ENCODE measurements at places on chromosomes 1 and 21.
A peak's percentile ranks its signal among the peaks of the same experiment; 100 is the strongest.

- DNase-seq = no peak
These were observed 17.5 kb upstream of the IGFN1 start for GRCh38 chr1:201172999-201173610.

- DNase-seq = no peak
These were observed 307.0 kb downstream of the ST6GALNAC3 start for GRCh38 chr1:76381450-76382097.

- peak; percentile 67 for DNase-seq
These were observed 8.1 kb upstream of the TSPAN1 start for GRCh38 chr1:46166521-46167462.

- DNase-seq = no peak
These were observed 33.2 kb upstream of the FAM163A start for GRCh38 chr1:179709841-179710329.

GRCh38 chr1:196558411-196558810 lies 49.8 kb downstream of the KCNT2 start:
- no peak for DNase-seq

DNA sequence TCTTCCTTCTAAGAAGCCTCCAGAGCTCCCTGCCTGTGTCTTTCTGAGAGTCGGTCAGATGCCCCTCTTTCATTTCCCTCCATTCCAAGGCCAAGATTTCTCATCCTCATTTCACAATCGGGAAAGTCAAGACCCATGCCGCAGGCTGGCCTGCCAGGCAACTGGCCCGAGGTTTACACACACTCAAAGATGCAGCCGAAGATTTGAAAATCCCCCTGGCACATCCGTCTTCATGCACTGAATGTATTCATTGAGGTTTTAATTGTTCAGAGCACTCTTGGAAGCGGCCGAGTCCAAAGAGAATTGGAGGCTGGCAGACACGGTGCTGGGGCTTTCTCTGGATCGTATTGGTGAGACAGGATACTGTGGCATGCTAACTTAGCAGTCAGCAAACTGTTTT lies 29.1 kb upstream of the SRP9 start:
- DNase-seq = no peak

DNA sequence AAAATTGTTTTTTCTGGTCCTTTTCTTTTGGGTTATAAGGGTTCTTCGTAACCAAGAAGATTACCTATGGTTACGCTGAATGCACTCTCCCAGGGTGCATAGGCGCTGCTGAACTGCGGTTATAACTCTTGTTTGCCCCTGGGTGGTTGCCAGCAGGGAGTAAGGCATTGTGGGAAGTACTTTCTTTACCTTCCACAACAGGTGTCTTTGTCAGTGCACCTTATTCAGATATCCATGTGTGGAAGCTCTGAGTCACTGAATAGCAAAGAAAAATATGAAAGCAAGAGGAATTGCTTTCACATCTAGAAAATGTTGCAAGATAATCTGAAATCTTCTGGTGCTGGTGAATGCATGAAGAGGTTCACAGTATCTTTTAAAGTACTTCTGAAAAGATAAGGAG lies 124.4 kb upstream of the CACYBP start:
- DNase-seq = no peak

DNA sequence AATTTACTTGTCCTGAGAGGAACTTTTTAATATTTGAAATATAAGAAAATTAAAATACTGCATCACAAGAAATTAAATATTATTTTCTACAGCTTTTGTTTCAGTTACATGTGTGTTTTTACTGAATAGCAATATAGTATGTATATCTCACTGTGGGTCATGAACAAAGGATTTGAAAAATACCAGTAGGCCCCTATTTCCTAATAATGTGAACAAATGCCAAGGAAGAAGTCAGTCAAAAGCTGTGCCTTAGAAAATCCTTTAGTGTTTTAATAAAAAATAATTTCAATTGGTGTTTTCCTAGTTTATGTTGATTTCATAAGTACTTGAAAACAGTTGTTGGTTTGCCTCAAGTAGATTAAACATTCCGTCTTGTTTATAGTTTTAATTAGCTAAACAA lies 46.7 kb downstream of the SMYD3 start:
- DNase-seq = no peak

- DNase-seq = no peak
These were observed 54.7 kb downstream of the FNBP1L start for GRCh38 chr1:93502571-93502970.

DNA sequence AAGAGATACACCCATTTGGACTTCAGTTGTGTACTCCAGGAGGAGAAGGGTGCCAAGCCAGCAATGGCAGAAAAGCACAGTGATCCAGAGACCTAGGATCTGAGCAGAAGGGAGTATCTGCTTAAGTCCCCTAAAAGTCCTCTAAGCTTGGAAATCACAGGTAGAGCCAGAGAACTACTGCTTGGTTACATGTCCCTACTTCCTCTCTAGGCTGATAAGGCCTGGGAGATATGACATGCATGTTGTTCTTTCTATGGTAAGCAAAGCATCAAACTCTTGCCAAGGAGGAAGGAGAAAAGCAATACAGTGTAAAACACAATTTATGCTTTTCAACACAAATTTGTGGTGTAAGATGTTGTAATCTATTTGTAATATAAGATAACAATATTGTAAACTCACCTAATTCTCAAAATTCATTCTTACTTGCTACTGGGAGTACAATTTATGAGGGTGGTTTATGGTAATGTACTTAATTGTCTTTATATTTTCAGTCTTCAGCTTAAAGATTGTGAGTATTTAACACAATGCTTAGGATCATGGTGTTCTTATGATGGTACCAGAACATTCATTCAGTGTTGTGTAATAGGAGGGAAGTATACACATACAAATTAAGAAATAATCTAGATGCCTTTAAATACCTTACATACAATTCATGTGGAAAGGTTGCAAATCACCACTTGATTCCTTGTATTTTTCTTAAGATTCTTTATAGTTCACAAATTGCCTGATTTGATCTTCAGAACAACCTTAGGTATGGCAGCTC lies 49.1 kb upstream of the GNG12 start:
- DNase-seq = no peak

DNA sequence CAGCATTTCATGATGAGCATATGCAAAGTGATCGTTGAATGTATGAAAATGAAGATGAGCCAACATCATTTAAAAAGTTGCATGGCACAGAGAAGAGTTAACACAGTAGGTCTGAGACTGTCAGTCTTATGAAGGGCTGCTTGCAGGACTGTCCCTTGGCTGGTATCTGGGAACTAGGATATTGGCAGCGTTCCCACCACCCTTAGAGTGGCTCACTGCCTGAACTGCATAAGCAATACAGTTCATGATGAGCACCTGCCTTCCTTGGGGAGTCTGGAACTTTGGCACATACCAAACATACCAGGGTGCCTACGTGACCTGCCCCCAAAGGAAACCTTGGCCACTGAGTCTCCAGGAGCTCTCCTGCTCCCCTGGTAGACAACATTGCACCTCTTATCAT lies 161.8 kb downstream of the DSCAM start:
- DNase-seq = no peak

- peak; percentile 91 for DNase-seq
These were observed at the start of gene PINK1 for GRCh38 chr1:20633190-20634064. TSS of gene PINK1 (plus strand) at chr1:20633458. CDS start at chr1:20633549, 91 bp downstream.

- no peak for DNase-seq
These were observed 271.3 kb downstream of the NPHP4 start for GRCh38 chr1:5720936-5721335.

DNA sequence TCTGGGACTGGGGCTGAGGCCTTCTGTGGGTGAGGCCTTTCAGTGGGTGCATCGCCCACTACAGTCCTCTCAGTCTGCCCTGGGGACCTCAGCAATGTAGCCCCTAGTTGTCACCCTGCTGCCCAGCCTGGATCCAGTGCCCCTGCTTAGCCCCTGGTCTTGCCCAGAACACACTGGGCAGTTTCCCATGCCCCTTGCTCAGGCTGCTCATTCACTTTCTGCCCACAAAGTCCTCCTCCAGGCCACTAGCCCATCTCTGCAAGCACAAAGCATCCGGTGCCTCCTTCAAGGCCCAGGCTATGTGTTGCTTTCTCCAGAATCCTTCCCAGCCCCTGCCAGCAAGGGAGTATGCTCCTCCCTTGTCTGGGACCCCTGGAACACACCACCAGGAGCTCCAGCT lies 5.4 kb upstream of the ADORA1 start:
- DNase-seq = no peak

DNA sequence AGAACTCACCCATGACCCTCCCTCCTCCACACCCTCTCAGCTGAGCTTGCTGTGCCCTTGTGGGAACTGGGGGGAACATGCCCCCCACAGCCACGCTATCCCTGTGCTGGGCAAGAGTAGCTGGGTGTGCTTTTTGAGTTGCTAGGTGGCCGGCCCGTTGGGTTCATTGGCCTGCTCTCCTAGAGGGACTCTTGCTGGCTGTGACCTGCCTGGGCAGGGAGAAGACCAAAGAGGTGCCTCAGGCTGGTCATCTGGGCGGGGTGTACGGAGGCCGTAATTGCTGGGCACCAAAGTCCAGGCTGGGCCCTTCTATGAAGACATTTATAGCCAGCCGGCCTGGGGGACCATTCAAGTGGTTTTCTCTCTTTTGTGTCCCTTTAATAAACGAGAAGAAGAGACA lies 138.3 kb upstream of the ZBTB40 start:
- DNase-seq = no peak

GRCh38 chr1:165114022-165114888 lies 242.3 kb downstream of the LMX1A start:
- peak; percentile 20 for DNase-seq

DNA sequence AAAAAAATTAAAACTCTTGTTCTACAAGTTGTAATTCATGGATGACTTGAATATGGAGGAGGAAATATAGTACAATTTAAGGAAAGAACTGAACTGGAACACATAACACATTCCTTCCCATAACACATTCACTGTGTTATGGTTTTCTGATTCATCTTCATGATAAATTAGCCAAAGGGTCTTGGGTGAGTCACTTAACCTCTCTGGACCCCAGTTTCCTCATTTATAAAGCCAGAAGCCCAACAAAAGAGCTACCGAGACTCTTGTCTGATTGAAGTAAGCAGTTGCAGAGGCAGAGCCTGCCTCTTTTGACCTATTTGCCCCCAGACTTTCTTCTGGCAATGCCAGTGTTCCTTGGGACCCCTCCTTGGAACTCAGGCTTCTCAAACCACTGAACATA lies 161.9 kb upstream of the KCTD3 start:
- DNase-seq = no peak

DNA sequence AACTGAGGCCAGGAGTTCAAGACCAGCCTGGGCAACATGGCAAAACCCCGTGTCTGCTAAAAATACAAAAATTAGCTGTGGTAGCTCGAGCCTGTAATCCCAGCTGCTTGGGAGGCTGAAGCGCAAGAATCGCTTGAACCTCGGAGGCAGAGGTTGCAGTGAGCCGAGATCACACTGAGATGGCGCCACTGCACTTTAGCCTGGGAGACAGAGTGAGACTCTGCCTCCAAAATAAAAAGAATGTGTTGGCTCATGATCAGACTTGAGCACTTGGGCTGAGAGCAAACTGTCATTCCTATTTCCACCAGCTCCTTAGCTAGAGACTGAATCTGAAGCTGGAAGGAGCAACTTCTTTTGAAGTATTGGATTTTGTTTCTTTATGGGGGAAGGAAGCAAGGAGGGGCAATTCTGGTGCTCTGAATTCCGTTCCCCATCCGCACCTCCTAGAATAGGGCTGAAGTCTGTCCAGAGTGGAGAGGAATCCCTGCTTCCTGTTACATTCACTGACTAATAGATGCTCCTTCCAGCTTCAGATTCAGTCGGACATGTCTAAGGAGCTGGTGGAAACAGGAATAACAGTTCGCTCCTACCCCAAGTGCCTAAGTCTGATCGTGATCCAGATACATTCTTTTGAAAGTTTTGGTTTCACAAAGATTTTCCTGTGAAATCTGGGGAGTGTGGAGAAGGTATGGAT lies 3.8 kb downstream of the ZNF672 start:
- DNase-seq = no peak

DNA sequence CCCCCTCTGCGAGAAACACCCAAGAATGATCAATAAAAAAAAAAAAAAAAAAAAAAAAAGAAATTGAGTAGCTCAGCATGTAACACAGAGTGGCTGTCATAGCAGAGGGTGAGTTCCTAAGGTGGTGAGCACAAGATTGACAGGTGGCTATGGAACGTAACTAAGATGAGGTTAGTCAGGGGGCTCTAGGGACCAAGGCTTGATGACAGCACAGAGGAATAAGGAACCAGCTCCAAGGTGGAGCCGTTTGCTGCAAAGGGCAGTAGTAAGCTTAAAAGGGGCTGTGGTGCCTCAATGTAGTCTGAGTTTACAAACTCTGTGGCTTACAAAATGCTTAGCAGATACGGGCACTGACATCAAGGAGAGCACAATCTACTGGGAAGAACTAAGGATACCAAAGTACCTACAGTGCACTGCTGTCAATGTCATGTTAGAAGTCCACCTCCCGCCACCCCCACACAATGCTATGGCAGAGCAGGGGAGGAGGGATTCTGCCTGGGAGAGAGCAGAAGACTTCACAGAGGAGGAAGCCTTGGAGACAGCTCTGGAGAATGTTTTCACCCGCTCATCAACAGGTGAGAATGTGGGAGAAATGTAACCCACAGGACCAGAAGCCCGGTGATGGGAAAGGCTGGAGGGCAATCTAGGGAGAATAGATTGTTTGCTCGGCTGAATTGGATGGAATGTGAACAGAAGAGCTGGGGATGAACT lies 13.1 kb downstream of the IQGAP3 start:
- DNase-seq = no peak

- no peak for DNase-seq
These were observed 39.6 kb downstream of the PRDM15 start for GRCh38 chr21:41839387-41840000.

- no peak for DNase-seq
These were observed 41.2 kb downstream of the KIF21B start for GRCh38 chr1:200982071-200982945.

DNA sequence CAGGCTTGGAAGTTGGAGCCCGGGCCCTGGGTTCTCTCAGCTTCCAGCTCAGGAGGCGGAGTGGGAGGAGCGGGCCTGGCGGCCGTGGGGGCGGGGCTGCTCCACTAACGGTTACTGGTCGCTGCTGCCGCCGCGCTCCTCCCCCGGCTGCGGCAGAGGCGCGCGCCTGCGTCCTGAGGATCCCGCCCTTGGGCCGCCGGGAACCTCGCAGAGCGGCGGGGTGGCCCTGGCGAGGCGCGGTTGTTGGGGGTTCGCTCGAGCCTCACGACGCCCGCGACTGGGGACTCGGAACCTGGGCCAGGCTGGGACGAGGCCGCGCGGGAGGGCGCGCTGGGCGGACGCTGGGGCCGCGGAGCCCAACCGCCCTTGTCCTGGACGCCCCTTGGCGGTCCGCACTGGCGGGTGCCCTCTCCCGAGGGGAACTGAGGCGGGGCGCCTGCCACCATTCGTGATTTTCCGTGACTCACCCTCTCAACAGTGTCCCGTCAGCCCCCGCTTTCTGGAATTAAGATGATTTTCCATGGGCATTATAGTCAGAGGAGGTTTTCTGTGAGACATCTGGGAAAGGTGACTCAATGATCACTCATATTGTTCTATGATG lies 34.1 kb downstream of the OR2G3 start:
- peak; percentile 16 for DNase-seq

- DNase-seq = no peak
These were observed 332.1 kb downstream of the RRAGC start for GRCh38 chr1:38527373-38527966.

- DNase-seq = no peak
These were observed 39.7 kb downstream of the GLUL start for GRCh38 chr1:182351790-182352364.
